ENCODE measurements at places on chromosomes 5 and 9. TPM values are rescaled to one million over a fixed set of nuclear protein-coding genes. Genes with fewer than 3 reads are reported as not detected.

ZNF608 gene
- total RNA-seq = 5.0 TPM

GCNT1 gene
- total RNA-seq = 1.5 TPM

DMRT3 gene
- not detected for total RNA-seq

AFAP1L1 gene
- total RNA-seq = 1.4 TPM

GRCh38 chr9:126802318-126803059 is 2.4 kb upstream of the ZBTB43 start:
- ATAC-seq = no peak

DNA sequence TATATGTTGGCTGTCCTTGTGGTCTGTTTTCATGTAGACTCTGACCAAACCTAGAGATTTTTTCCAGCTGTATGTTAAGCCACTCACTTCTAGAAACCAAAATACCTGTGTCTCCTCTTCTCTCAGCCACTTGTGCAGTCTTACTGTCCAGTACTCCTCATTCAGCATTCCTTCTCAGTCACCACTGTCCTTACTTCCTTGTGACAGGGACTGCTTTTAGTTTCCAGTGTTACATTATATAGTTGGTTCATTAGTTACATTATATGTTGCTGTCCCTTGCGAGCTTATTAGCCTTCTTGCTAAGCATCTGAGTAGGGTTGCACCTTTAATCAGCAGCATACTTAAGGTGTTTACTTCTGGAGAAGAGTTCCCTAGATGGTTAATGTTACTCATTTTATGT is 4.3 kb downstream of the ATP6V1G1 start:
- ATAC-seq = no peak

GRCh38 chr9:4495537-4495936 is 5.3 kb downstream of the SLC1A1 start:
- ATAC-seq = no peak

DNA sequence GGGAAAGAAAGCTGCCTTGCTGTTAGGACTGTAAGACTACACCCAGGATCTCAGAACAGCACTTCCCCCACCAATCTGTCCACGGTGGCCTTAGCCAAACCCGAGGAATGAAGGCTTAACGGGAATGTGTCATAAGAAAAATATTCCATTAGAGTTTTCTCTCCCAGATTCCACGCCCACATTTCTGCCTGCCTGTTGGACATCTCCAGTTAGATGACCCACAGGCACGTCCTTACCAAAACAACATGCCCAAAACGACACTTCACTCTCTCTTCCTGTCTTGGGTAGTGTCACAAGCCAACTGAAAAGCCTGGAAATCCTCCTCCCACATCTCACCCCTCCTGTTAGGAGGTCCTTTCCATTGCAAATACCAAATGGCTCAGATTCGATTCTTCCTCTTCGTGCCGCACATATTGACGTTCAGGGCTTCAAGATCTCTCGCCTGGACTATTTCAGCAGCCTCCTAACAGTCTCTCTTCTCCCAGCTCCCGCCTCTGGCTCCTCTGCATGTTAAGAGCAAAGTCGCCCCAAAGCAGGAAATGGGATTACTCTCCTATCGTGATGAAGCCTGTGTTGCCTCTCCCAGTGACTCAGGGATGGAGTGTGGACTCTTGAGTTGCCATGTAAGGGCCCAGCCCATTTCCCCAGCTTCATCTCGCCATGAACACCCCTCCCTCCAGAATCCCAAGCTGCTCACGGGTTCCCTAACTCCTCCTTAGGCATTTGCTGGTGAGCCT is 159.3 kb downstream of the NR3C1 start:
- peak; percentile 75 for ATAC-seq

DNA sequence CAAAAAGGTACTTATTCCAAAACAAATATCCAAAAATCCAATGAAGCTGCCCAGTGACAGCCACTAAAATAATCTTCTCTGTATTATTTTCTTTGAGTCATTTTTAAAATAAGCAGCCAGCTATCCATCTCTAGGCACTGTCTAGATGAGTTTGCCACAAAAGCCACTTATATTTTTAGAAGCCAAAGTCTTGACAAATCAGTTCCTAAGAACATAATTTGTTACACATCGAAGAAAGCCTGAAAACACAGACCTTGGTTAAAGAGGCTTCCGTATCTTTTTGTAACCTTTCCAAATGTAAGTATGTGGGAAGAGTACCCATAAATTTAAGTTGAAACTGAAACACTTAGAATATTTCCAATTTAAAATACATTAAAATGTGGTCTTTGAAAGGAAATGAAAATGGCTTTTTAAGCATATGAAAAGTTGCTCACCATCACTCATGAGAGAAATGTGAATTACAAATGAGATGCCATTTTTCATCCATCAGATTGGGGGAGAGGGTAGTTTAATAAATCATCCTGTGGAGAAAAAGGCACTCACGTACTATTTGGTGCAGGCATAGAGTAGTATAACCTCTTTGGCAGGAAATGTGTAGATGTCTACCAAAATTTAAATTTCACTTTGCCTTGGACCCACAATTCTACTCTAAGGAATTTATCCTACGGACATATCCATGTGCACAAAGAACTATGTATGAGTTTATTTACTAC is 180.4 kb downstream of the MLLT3 start:
- no peak for ATAC-seq

- no peak for ATAC-seq
Measured at GRCh38 chr5:17129093-17129849, 88.2 kb upstream of the BASP1 start.

GRCh38 chr5:36815871-36816270 is 60.7 kb upstream of the NIPBL start:
- no peak for ATAC-seq

DNA sequence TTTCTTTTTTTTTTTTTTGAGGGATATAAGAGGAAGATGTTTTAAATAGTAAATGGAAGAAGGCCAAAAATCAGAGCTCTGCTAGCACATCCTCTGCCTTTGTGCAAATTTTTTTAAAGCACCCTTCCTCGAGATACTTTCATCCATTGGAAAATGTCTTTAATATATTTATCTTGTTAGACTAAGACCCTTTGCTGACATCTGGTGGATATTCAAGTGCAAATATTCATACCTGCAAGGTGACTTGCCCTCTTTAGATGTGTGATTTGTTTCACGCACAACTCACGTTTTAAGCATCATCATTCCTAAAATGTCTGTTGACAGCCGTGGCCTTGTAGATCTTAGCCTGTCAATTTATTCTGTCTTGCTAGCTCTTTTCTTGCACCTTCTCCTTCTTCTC is 258.5 kb downstream of the AGTPBP1 start:
- ATAC-seq = no peak

Measured in motor neuron (in vitro differentiated cells).